Articular chondrocyte of knee joint (primary cell): ENCODE measurements at places on chromosomes 3 and 15. TPM values are rescaled to one million over a fixed set of nuclear protein-coding genes. Genes with fewer than 3 reads are reported as not detected.

ZNF501 gene
- 6.9 and 9.5 TPM in 2 replicates for total RNA-seq

CCNDBP1 gene
- 51.5 and 53.8 TPM in 2 replicates for total RNA-seq

CELSR3 gene
- 1.3 and 1.4 TPM in 2 replicates for total RNA-seq

WDR93 gene
- 0.26 and 0.32 TPM in 2 replicates for total RNA-seq

PAQR9 gene
- under 0.01 TPM in 1 of 2 replicates, not detected in the other for total RNA-seq

ZNF620 gene
- 1.2 and 1.6 TPM in 2 replicates for total RNA-seq

ADGRG7 gene
- 0.11 TPM in 1 of 2 replicates, not detected in the other for total RNA-seq

CD86 gene
- total RNA-seq, result not detected in 2 replicates

PLA1A gene
- 0.32 TPM in 1 of 2 replicates, not detected in the other for total RNA-seq

CLDN1 gene
- total RNA-seq, result 0.26 and 2.7 TPM in 2 replicates

CIP2A gene
- total RNA-seq, result 13.1 and 17.2 TPM in 2 replicates

ANKRD34C gene
- total RNA-seq, result not detected in 2 replicates

ATP8B4 gene
- 6.7 and 9.8 TPM in 2 replicates for total RNA-seq

AQP9 gene
- 0.11 and 0.52 TPM in 2 replicates for total RNA-seq

SI gene
- total RNA-seq, result not detected in 2 replicates

SYNPR gene
- not detected in 2 replicates for total RNA-seq

ACTRT3 gene
- 4.4 and 5.0 TPM in 2 replicates for total RNA-seq

ERICH6 gene
- total RNA-seq, result 0.39 TPM in 1 of 2 replicates, not detected in the other

RABL3 gene
- total RNA-seq, result 15.3 and 17.9 TPM in 2 replicates

PTX3 gene
- 174 and 549 TPM in 2 replicates for total RNA-seq

EIF4A2 gene
- 381 and 595 TPM in 2 replicates for total RNA-seq

AMT gene
- 0.22 and 0.78 TPM in 2 replicates for total RNA-seq

GSK3B gene
- 72.9 and 75.9 TPM in 2 replicates for total RNA-seq

SLC51A gene
- total RNA-seq, result not detected in 2 replicates

HCLS1 gene
- 4.0 and 6.5 TPM in 2 replicates for total RNA-seq

ABTB1 gene
- 7.4 and 9.9 TPM in 2 replicates for total RNA-seq

GOLGA8J gene
- 0.22 and 0.52 TPM in 2 replicates for total RNA-seq

FMN1 gene
- total RNA-seq, result 3.4 and 6.3 TPM in 2 replicates

ITGA11 gene
- 249 and 306 TPM in 2 replicates for total RNA-seq

FBXW12 gene
- not detected in 2 replicates for total RNA-seq

WNT7A gene
- total RNA-seq, result not detected in 2 replicates
